ENCODE measurements at places on chromosomes 1 and 21. TPM values are rescaled to one million over a fixed set of nuclear protein-coding genes. Genes with fewer than 3 reads are reported as not detected.

The FMO4 gene
- total RNA-seq, result 5.9 TPM

The SH2D5 gene
- total RNA-seq, result not detected

The KRTAP10-4 gene
- total RNA-seq, result not detected

The IL22RA1 gene
- total RNA-seq, result 0.83 TPM

The BTG2 gene
- 96.7 TPM for total RNA-seq

The CA6 gene
- not detected for total RNA-seq

The DDAH1 gene
- 48.4 TPM for total RNA-seq

All from lower lobe of right lung (tissue), 2 donors.